H7 (cell line): ENCODE measurements at places on chromosomes 7 and 10.

GRCh38 chr10:75525067-75525466 is 93.6 kb downstream of the LRMDA start:
- no peak for DNase-seq

- no peak for DNase-seq
These were observed 260.1 kb upstream of the AUTS2 start for GRCh38 chr7:69338144-69338543.

- DNase-seq = peak; percentile 54
These were observed 102.9 kb upstream of the FAM20C start for GRCh38 chr7:89232-90019.

DNA sequence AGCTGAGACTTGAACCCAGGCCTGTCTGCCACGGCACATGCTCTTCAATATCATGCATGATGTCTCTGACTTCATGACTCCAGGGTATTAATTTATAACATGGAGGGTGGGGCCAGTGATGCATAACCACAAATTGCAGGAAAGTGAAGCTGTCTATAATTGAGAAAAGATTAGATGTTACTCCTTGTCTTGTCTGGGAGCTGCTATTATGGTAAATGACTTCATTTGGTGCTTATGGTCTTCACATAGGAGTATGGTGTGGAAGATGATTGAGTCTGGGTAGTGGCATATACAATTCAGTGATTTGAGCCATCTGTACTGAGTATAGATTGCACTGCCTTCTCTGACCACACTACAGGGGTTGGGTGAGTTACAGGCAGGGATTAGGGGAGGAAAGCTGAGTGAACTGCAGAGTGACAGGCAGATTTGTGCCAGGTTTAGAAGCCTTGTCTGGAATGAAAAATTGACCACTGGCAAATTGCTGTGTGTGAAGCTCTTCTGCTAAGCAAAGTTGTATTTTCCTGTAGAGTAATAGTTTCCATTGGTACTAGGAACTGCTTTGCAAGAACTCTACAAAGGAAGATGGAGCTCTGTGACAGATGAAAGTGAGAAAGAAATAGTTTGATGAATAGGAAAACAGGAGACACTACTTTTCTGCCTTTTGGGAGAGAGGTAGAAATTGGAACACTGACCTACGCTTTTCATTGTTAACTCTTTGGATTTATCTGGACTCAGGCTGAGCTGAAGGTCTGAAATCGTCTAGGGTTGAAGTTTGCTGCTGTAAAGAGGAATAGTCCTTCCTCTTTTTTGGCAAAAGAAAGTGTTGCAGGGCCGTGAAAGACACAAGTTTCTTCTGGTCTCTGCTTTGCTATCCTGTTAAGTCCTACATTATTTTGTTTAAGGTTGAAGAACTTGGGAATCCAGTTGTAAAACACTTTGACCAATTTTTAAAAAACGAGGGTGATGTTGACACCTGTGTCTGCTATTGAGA is 2.7 kb downstream of the SND1 start:
- DNase-seq = peak; percentile 22

DNA sequence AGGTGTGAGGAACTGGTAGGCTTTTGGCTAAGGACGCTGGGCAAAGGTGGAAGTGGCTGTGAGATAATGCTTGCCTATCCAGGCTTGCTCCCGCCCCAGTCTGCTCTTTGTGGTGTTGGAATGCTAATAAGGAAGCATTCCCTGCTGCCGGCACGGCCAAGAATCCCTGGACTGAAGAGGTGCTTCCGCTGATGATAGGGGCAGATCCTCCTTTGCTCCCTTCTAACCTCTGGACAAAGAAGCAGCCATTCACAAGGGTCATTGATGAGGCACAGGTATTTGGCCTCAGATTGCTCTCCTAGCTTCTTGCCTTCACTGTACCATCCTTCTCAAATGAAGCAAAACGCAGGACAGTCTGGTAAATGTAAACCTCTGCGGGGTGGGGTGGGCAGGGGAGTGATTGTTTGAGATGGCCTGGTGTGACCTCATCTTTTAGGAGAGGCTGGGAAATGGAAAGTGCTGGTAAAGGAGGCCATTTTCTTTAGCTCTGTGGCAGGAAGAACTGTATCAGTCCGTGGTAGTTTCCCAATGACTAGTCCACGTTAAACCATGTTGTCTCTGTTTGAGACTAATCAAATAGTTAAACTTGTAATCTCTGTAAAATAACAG is 1.7 kb downstream of the PGAM1 start:
- peak; percentile 74 for DNase-seq

- no peak for DNase-seq
These were observed 10.0 kb upstream of the PCGF5 start for GRCh38 chr10:91210435-91210834.

DNA sequence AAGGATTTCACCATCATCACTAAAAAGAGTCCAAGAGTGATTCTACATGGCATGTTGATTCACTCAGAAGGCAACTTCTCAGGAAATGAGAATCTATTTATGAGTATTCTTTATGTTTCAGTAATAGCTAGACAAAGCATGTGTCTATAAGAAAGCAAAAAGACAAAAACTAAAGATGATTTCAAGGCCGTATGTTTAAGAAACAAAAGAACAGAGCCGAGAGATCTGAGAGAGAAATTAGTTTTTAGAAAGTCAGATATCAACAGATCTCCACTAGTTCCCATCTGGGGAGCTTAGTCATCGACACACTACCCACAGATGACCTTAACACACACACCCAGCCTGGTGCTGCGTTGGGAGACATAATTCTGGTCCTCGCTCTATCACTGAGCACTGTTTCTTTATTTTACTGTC is 21.0 kb downstream of the PIP4K2A start:
- no peak for DNase-seq

DNA sequence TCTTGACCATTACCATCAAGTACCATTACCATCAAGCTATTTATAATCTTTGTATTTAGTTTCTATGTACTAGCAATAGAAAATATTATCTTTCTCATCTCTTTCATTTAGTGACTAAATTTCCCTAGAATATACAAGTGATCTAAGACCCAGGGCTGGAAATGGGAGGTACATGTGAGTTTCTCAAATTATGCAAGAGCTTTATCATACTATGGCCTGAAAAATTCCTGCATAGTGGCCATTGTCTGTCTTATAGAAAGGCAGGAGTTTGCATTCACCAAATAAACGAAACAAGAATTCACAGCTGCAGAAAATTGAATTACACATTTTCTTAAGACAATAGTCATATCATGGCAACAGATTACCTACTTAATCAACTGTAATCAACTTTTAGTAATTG is 50.7 kb upstream of the HDAC9 start:
- DNase-seq = peak; percentile 5

- no peak for DNase-seq
These were observed 11.3 kb downstream of the NOLC1 start for GRCh38 chr10:102163342-102163989.

DNA sequence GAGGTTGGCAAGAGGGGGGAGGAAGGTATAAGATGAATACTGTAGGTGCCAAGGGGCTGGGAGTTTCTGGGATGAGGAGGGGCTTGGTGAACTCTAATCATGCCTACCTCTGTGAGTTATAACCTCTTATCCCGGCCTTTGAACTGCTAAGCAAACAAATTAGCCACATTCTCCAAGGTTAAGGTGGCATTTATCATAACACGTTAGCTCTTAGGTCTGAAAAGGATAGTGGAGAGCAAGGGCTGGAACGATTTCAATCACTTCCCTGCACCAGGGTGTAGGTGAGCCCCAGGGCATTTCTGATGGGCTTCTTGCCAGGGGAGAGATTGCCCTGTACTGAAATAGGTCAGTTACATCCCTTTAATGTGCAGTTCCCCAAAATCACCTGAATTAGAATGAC is 28.6 kb upstream of the DMBT1 start:
- DNase-seq = no peak

- DNase-seq = no peak
These were observed 216.9 kb downstream of the SORCS1 start for GRCh38 chr10:106947643-106948042.

DNA sequence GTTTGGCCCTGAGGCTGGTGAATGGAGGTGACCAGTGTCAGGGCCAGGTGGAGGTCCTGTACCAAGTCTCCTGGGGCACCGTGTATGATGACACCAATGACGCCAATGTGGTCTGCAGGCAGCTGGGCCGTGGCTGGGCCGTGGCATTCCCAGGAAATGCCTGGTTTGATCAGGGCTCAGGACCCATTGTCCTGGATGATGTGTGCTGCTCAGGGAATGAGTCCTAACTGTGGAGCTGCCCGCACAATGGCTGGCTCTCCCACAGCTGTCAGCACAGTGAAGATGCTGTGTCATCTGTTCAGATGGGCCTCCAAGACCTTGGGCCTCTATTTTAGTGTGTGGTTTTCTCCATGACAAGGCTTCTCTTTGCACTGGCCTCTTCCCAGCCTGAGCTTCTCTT is 64.0 kb downstream of the DMBT1 start:
- DNase-seq = no peak

DNA sequence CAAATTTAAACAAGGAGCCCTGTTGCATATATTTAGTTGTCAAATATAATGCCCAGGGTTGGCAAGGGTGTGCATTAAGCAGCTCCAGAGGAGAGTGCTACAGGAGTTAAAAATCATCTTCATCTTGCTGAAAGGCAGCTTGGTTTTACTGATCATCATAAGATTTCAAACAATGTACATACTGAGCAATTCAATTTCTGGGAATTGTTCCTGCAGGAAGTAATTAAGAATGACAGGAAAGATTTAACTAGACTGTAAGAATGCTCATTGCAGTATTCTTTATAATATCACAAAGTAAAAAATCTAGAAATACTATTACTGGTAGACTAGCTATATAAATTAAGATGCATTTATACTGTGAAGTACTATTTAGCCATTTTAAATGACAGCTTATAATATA is 153.6 kb downstream of the DYNC1I1 start:
- DNase-seq = no peak

DNA sequence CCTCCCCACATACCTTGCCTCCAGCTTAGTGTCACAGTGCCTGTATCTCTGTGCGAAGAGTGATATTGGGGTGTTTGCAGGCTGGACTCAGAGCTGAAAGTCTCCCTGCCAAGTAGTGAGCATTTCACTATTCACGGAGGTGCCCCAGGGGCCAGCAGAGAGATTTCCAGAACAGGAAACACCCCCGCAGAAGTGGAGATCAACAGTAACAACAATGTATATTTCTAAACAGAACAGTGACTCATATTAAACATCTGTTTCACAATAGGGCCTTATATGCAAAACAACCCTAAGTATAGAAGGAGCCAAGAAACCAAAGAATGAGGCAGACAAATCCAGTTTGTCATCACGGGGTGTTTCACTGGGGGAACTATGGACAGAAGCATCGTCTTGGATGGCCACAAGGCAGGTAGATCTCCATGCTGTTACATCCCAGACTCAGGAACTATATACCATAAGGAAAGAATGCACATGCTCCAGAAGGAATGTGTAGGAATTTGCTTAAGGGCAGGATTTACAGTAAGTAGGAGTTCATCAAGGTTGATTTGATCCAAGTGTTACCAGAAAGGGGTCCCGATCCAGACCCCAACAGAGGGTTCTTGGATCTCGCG is 29.3 kb upstream of the CCL24 start:
- DNase-seq = no peak

DNA sequence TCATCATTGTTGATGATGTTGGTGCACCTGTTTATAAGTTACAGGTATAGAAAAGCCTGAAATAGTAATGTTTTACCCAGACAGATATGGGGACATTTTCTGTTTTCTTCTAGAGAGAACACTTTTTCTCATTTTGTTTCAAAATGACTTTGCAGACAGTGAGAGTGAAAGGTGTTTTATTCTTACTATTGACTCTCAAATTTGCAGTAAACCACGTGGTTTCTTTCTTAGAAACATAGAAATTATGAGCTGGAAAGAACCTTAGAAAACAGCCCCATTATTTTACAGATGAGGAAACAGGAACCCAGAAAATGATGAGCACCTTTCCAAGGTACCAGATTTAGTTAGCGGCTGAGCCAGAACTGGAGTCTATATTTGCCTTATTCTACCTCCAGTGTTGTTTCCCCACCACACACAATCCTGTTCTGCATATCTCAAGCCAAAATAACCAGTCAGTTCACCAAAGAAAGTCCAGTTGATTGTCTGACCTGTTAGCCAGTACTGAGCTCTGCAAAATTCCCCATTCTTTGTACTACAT is 138.9 kb upstream of the AHR start:
- no peak for DNase-seq

DNA sequence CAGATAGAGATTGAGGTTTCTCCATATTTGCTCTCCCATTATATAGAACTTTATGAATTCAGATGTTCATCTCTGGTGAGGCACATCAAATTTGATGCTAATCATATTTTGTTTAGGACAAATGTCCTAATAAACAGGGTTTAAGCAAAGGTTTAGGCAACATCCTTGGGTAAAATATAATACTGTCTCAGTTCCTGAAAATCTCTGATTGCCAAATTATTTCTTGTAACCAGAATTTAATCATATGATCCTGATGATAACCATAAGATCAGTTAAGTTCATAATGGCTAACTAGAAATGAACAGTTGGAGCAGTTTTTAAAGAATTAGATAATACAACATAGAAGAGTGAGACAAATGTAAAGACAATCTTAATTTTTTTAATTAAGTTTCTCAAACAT is 18.6 kb downstream of the CUTC start:
- DNase-seq = no peak

DNA sequence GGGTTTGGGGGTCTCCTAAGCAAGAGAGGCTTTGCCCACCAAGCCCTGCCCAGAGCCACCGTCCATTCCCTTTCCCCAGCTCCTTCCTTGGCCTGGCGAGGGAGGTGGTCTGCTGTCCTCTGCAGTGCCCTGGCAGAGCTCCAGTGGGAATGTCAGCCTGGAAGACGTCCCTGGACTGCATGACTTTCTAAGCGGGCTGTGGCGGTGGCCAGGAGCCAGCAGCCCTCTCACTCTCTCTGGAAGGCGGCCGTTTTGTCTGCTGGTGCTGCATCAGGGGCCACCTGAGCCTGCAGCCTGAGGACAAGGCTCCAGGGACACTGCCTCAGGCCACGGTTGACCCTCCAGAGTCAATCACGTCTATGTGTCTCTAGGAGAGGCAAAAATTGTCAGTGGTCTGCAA is 271.0 kb downstream of the SKAP2 start:
- no peak for DNase-seq

DNA sequence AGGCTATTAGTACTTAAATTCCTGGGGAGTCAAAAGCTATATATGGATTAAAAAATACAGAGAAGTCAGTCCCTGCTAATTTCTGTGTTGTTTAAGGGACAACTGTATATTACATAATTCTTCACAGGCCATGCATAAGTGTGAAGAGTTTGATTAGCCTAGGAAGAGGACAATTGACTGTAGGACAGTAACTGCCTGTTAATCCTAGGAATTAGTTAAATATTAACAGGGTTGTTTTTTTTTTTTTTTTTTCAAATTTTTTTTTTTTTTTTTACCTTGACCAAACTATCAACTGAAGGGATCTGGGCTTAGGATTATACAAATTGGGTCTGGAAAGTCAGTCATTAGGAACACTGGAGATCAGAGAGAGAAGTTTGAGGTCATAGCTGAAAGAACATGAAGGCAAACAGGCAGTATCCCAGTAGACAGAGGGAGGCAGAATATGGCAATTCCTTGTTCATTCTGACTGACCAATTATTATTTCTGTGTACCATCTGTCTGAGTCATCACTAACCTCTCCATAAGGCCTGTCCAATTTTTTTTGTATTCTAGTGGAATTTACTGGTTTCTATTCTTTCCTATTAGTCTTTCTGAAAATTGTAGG is 1139.2 kb downstream of the SORCS1 start:
- DNase-seq = no peak

GRCh38 chr7:134900166-134900982 is 85.9 kb upstream of the AGBL3 start:
- no peak for DNase-seq
